Activated CD4-positive, alpha-beta T cell treated with anti-CD3 and anti-CD28 coated beads, Interleukin-2, amount 10 ng/mL, durations not matched to agents 7 days and 5 days (primary cell): ENCODE measurements at places on chromosomes 6 and 20. TPM values are rescaled to one million over a fixed set of nuclear protein-coding genes. Genes with fewer than 3 reads are reported as not detected.

- H3K27ac ChIP-seq, result no peak overlapping the region
- H3K4me3 ChIP-seq, result no peak overlapping the region
- DNase-seq, result peak; percentile 57
- H3K27me3 ChIP-seq, result peaks cover 4% of the 10 kb centered on the region
- peaks cover 17% of the 10 kb centered on the region for H3K4me1 ChIP-seq
These were observed 46.0 kb upstream of the PTPN1 start for GRCh38 chr20:50464026-50464724.

- H3K4me1 ChIP-seq, result no peaks in the 10 kb centered on the region
- DNase-seq, result no peak
- H3K4me3 ChIP-seq, result no peak overlapping the region
These were observed 345.9 kb downstream of the CDH4 start for GRCh38 chr20:61597996-61598395.

DNA sequence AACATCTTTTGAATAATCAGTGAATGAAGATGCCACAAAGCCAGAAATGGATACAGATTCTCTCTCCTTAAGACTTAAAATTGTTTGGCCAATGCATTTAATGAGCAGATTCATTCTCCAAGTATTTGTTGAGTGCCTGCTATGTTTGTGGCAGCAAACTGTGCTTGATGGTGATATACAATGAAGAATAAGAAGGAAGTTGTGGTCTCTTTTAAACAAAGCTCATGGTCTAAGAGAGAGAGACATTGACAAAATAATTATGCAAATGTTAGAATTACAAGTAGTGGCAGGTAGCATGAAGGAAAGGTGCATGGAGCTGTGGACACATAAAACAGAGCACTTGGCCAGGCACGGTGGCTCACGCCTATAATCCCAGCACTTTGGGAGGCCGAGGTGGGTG is 28.3 kb downstream of the NFATC2 start:
- H3K27ac ChIP-seq, result peak overlapping the region; percentile 90
- no peaks in the 10 kb centered on the region for H3K27me3 ChIP-seq
- DNase-seq, result no peak
- H3K36me3 ChIP-seq, result peaks cover 89% of the 10 kb centered on the region

- H3K27me3 ChIP-seq, result no peaks in the 10 kb centered on the region
- peaks cover 38% of the 10 kb centered on the region for H3K36me3 ChIP-seq
- peaks cover 7% of the 10 kb centered on the region for H3K4me1 ChIP-seq
- H3K27ac ChIP-seq, result no peak overlapping the region
These were observed 188.6 kb downstream of the DTNBP1 start for GRCh38 chr6:15474196-15474595.

DNA sequence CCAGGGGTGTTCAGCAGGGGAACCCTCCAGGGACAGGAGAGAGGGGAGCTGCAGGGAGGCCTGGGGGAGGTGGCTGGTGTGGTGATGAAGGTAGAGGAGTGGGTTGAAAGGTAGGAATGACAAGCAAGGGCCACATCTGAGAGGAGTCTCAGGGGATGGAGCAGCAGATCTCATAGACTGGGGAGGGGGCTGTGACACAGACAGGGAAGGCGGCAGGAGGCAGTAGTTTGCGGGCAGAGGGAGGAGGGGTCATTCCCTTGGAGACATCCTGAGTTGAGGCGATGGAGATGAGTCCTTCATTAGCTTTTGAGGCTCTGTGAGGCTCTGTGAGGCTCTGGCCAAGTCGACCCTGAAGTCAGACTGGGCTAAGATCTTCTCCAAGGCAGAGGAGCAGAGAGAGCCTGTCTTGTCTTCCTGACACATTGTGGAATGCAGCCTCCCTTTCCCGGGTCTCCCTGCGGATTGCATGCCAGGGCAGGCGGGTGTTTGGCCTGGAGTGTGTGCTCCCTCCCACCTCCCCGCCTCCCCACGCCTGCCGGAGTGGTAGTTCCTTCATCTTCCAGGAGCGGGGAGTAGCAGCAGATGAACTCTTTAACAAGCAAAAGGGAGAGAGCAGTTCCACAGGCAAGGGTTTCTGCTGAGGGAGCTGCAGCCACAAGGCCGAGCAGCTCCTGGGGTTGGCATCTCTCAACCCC is 34.3 kb upstream of the MLN start:
- H3K4me3 ChIP-seq, result no peak overlapping the region
- no peaks in the 10 kb centered on the region for H3K36me3 ChIP-seq
- H3K27me3 ChIP-seq, result peaks cover 18% of the 10 kb centered on the region

The NFATC2 gene
- total RNA-seq, result 68.8 TPM

The ELMO2 gene
- 75.2 TPM for total RNA-seq

The LINC00237 gene
- not detected for total RNA-seq
